ENCODE measurements at places on chromosomes 11 and 22. TPM values are rescaled to one million over a fixed set of nuclear protein-coding genes. Genes with fewer than 3 reads are reported as not detected.

- peak; percentile 21 for DNase-seq
- H3K36me3 ChIP-seq: no peaks in the 10 kb centered on the region
- H3K27me3 ChIP-seq: no peaks in the 10 kb centered on the region
These were observed 266.9 kb upstream of the NARS2 start for GRCh38 chr11:78841456-78842060.

GRCh38 chr11:109424901-109425300 lies 2.9 kb downstream of the C11orf87 start:
- no peak overlapping the region for H3K27ac ChIP-seq
- H3K36me3 ChIP-seq: no peaks in the 10 kb centered on the region
- peaks cover 12% of the 10 kb centered on the region for H3K4me1 ChIP-seq
- peak; percentile 89 for DNase-seq
- H3K4me3 ChIP-seq: no peak overlapping the region

- no peak for DNase-seq
- H3K36me3 ChIP-seq: peaks cover 60% of the 10 kb centered on the region
- H3K4me1 ChIP-seq: peaks cover 28% of the 10 kb centered on the region
- no peak overlapping the region for H3K27ac ChIP-seq
- no peaks in the 10 kb centered on the region for H3K27me3 ChIP-seq
These were observed 3.1 kb downstream of the PPP2R1B start for GRCh38 chr11:111762981-111763643.

Gene MS4A14
- 0.07 TPM for total RNA-seq

DNA sequence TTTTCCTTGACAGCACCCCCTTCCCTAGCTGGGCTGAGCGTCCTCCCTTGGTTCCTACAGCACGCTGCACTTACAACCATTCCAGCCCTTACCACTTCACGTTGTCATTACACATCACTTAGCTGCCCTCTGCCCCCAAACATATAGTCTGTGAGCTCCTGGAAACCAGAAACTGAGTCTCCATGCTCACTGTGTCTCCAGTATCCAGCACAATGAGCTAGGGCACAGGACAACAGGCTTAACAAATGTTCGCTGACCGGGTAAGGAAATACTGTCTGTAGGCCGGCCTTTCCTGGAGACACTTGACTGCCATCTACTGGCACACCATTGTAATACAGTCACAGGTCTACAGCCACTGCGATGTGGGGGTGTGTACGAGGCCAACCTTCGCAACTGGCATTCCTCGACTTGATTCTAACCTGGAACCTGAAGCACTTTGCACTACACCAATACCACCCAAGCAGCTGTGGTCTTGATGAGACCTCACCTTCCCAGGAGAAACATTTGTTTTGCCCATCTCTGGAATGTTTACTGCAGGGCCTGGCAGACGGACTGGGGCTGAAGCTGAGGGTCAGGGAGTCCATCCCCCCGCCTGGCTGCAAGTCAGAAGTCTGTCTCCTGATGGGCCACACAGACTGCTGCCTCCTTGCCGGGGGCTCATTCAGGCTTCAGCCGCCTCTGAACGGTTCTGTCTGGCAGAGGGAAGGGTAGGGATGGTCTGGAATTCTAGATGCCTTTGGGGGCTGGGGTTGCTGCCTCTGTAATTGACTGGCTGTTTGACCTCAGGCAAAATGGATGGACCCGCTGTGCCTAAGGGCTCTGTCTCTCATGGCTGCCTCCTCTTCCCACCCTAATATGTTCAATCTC lies 72.0 kb downstream of the SYN3 start:
- H3K27me3 ChIP-seq: no peaks in the 10 kb centered on the region
- H3K36me3 ChIP-seq: no peaks in the 10 kb centered on the region
- H3K4me3 ChIP-seq: no peak overlapping the region
- H3K4me1 ChIP-seq: peaks cover 23% of the 10 kb centered on the region

- peaks cover 19% of the 10 kb centered on the region for H3K4me1 ChIP-seq
- no peak for DNase-seq
- no peaks in the 10 kb centered on the region for H3K27me3 ChIP-seq
- no peak overlapping the region for H3K27ac ChIP-seq
- peaks cover 3% of the 10 kb centered on the region for H3K36me3 ChIP-seq
These were observed 29.9 kb upstream of the CSNK2A3 start for GRCh38 chr11:11382858-11383532.

- H3K27ac ChIP-seq: no peak overlapping the region
- no peak for DNase-seq
These were observed 24.6 kb upstream of the RTL6 start for GRCh38 chr22:44522526-44523170.

Gene KCNC1
- 0.20 TPM for total RNA-seq

- no peak overlapping the region for H3K4me3 ChIP-seq
- H3K36me3 ChIP-seq: no peaks in the 10 kb centered on the region
- peaks cover 6% of the 10 kb centered on the region for H3K4me1 ChIP-seq
- no peak for DNase-seq
- H3K27me3 ChIP-seq: no peaks in the 10 kb centered on the region
These were observed 193.7 kb upstream of the TBCEL start for GRCh38 chr11:120830085-120830620.

DNA sequence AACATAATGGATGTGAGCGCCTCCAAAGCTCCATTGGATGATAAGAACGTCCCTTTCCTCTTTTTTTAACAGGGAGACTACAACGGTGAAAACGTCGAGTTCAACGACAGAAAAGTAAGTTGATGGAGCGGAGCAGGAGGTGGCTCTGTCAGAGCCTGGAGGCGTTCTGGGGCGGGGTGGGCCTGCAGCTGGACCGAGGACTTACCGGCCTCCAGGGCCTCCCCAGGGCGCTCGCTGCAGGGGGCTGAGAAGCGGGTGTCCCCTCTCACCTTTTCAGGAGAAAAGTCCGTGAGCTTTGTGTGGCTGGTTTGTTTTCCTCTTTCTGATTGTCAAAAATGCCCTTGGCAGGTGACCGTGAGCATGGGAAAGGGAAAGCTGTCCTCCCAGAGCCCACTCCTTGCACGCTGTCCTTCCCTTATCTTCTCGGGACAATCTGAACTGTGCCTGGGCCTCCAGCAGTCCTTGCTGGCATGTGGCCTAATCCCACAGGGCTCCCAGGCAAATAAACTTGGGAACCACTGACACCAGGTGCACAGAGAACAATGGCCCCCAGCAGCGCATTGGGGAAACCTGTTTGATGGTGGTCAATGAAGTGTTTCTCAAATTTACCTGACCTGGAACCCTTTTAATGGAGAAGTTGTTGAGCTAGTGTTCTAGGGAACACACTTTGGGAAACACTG lies 38.4 kb downstream of the ANO1 start:
- H3K36me3 ChIP-seq: no peaks in the 10 kb centered on the region
- H3K4me3 ChIP-seq: no peak overlapping the region

All from WTC11 (cell line).